ENCODE measurements at places on chromosomes 3 and 15.

GRCh38 chr15:62412686-62413085 is 247.6 kb upstream of the C2CD4B start:
- DNase-seq, result no peak

DNA sequence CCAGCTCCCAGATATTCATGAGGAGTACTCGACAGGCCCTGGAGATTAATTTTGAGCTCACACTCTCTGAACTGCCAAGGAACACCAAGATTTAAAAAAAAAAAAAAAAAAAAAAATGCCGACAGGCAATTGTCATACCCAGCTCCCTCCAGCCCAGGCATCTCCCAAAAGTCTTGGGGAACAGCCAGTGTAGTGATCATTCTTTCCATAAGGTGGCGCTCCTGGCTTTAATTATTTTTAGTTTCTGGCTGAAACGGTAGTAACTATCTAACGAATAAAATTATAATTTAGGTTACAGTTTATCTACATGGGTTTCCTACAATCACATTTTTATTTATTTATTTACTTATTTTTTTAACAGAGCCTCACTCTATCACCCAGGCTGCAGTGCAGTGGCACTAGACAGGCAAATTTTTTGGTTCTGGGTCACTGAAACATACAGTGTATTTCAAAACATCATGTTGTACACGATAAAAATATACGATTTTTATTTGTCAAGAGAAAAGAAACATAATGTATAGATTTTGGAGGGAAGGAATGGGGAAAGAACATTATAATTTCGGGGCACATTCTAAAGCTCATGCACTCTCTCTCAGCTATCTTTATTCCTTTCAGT is 157.3 kb downstream of the ADAMTS9 start:
- no peak for DNase-seq

- no peak for DNase-seq
Measured at GRCh38 chr3:143122608-143123352, 3.2 kb downstream of the CHST2 start.

- DNase-seq, result no peak
Measured at GRCh38 chr3:128970740-128971047, 23.2 kb downstream of the CFAP92 start.

GRCh38 chr15:39499681-39500080 is 81.2 kb upstream of the THBS1 start:
- no peak for DNase-seq

GRCh38 chr3:184643442-184643841 is 68.4 kb downstream of the MAGEF1 start:
- no peak for DNase-seq

GRCh38 chr15:94586099-94586498 is 354.7 kb downstream of the MCTP2 start:
- no peak for DNase-seq

DNA sequence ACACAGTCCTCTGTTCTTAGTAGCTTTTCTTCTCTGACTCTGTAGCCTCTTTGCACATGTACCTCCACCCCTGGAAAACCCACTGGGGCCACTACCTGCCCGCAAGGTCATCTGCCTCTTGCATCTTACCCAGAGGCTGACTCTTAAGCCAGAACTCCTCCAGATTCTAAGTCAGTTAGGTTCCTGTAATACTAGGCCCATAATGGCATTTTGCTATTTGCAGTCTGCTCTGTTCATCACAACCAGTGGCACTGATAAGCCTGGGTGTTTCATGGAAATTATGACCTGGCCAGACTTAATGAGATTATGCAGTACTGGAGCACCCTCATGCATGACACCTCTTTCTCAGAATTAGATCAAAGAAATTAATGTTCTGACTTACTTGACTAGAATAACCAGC is 31.7 kb upstream of the ATG7 start:
- no peak for DNase-seq

DNA sequence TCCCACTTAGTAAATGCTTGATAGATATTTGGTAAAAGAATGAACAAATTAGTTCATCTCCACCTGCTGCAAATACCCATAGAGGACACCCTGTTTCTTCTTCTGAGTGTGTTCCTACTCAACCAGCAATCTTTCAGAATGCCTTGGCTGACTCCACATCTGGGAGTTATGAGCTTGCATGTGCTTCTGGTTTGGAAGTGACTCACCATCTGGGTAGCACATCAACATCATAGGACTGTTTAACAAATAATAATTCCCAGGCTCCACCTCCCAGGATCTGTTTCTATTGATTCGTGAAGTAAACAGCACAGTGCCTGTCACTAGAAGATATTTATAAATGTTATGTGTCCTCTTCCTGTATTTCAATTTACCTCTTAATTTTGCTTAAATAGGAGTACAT is 580.1 kb downstream of the ROBO2 start:
- DNase-seq, result no peak

- DNase-seq, result no peak
Measured at GRCh38 chr15:79089890-79090486, 592 bp downstream of the RASGRF1 start.

DNA sequence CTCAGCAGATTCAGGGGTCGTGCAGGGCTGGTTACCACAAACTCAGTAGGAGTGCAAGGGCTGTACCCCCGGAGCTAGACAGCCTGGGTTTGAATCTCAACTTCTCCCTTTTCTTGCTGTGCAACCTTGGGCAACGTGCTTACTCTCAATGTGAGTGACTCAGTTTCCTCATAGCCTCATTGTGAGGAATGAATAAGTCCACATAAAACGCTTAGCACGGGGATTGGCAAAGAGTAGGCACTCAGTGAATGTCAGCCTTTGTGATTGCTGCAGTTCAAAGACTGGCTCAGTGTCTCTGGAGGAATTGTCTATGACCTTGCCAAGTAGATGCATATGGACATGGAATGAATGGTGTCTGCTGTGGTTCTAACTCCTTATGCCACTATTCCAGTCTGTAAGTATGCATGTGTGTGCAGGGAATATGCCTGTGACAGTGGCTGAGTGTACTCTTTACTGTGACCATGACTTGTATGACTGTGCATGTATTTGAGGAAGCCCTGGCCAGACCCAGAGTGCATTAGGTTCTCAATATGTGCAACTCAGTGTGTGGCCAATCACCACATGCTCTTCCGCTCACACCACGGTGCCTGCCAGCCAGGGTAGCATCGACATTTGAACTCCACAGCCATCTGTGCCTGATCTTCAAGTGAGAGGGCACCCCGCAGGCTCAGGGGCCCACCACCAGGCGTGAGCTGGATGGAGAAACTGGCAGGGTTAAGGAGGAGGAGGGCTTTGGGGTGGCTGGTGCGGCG is 900 bp upstream of the HYAL3 start:
- no peak for DNase-seq

DNA sequence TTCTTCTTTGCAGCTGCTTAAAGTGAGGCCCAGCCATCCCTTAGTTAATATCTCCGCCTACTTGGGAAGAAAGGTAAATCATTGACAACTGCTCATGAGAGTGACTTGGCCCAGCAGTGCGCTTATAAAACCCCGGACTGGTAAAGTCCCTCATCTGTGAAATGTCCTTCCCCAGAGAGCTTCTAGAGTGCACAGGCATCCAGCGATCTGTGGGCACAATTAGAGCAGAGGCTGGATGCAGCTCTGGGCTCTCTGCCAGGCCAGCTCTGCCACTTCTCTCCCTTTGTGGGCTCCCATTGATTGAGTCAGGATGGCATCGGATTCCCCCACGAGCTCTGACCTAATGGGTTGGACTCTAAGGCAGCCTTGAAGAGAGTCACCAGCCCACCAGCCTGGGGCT is 219.0 kb upstream of the LINGO1 start:
- no peak for DNase-seq

GRCh38 chr15:48477795-48478360 is 146.6 kb downstream of the DUT start:
- no peak for DNase-seq

GRCh38 chr3:61848885-61849284 is 287.5 kb downstream of the PTPRG start:
- no peak for DNase-seq

- DNase-seq, result no peak
Measured at GRCh38 chr3:107055181-107055942, 321.9 kb upstream of the CCDC54 start.

DNA sequence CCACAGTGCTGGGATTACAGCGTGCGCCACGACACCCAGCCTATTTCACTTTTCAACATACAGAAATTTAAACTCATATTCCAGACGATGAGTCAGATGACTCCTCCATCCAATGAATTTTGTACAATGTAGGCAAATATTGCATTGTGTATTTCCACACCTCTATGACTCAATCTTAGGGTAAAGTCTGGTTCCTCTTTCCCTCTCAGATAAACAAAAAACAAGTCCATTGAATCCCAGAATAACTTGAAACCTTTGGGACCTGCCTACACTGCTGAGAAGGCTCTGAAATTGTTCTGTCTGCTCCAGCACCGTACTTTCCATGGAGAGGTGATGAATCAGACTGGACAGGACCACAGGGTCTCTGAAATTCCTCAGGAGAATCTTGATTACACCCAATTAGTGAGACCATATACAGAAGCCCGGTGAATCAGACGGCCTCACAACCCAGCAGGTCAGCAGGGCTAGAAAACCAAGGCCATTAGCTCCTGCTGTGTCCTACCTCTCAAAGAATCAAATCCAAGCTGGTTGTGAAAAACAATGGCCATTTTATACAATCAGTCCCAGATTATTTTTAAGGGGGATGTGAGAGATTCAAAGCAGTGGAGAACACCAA is 112.6 kb downstream of the ERC2 start:
- no peak for DNase-seq
